ENCODE measurements at places on chromosomes 16 and 17.

GRCh38 chr16:12311309-12311708 is 334.8 kb downstream of the SNX29 start:
- DNase-seq: no peak

DNA sequence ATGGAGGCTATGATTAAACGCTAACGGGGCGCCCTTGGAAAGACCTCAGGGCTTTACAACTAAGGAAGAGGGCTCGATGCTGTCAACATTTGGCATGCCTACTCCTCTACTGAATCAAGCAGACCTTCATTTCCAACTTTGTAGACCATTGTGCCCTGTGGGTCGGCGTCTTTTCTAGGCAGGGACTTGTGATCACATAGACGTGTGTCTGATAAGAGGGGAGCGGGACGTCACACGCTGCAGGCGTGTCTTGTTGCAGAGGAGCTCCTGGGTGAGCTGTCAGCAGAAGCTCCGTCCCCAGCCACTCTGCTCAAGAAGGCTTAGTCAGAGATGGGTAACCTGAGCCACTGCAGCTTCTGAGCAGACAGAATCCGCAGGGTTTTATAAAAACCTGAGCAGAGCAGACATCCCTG is 2.8 kb downstream of the MAPK8IP3 start:
- DNase-seq: no peak

- peak; percentile 34 for DNase-seq
Measured at GRCh38 chr16:84544031-84544773, 39.7 kb upstream of the MEAK7 start.

- DNase-seq: no peak
Measured at GRCh38 chr16:64019339-64019738, 1102.5 kb downstream of the CDH11 start.

Measured in activated T-cell treated with anti-CD3 and anti-CD28 coated beads, Interleukin-2, amount 50 U/mL, for 1 hour (primary cell).